ENCODE measurements at places on chromosomes 5 and 9.

DNA sequence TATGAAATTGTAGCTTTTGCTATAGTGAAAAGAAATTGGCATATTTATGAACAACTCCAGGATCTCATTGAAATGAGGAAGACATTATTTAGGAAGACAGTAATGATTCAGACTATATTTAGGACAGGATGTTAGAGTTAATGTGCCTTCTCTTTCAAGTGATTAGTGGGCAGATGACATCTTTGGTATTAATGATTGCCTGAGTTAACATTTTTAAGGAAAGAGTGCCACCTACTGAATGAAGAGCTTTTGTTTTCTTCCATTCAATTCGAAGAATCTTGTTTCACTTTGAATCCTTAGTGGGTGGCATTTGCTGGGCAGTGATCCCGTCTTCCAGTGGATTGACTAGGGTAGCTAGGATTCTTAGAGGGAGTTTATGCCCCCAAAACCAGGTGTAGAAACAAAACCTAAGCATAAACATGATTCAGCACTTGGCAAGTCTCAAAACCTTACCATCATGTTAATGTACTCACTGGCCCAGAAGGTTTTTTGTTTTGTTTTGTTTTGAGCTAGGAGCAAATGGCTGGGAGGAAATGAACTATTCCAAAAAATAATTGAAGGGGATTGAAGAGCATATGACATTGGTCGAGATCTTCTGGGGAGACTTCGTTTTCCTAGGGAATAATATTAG lies 23.2 kb downstream of the MAP3K1 start:
- DNase-seq, result no peak

DNA sequence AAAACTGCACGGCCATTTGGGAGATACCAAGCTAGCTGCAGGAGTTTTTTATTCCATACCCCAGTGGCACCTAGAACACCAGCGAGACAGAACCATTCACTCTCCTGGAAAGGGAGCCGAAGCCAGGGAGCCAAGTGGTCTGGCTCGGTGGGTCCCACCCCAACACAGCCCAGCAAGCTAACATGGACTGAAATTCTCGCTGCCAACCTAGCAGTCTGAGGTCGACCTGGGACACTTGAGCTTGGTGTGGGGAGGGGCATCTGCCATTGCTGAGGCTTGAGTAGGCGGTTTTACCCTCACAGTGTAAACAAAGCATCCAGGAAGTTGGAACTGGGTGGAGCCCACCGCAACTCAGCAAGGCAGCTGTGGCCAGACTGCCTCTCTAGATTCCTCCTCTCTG lies 108.9 kb upstream of the CHD1 start:
- no peak for DNase-seq

- no peak for DNase-seq
Measured at GRCh38 chr5:122703203-122703602, 71.7 kb upstream of the SNX2 start.

DNA sequence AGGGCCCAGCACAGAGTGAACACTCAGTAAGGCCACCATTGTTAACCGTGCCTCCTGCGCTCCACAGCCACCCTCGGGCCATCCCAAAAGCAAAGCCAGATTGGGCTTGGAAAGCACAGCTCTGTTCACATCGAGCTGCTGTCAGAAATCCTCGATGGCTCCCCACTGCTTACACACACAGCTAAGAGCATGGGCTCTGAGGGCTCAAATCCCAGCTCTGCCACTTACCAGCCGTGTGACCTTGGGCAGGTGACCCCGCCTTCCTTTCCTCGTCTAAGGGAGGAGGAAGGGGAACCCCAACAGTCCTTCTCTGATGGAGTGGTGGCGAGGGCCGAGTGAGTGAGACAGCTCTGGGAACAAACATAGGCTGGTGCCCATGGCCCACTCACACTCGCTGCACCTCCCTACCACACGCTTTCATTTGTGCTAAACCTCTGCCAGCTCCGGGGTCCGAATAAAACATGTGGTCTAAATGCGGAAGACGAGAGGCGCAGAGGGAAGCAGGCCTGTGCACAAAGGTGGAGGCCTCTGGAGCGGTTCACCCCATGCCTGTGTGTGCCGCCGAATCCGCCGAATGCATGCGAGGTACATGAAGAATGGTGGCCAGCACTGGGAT lies 139.3 kb downstream of the PAX5 start:
- DNase-seq, result no peak

DNA sequence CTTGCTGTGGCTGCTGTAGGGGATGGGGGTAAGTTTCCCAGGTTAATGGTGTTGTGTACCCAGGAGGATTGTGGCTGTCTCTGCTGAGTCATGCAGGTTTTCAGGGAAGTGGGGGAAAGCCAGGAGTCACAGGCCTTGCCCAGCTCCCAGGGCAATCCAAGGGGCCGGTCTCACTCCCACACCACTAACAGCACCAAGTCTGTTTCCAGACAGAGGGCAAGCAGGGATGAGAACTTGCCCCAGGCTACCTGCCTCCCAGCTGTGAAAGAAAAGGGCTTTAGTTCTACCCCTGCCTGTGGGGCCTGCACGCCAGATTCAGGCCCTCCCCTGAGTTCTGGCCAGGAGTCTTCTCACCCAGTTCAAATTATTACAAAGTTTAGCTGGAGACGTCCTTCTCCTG lies 579.8 kb upstream of the ST8SIA4 start:
- DNase-seq, result no peak

DNA sequence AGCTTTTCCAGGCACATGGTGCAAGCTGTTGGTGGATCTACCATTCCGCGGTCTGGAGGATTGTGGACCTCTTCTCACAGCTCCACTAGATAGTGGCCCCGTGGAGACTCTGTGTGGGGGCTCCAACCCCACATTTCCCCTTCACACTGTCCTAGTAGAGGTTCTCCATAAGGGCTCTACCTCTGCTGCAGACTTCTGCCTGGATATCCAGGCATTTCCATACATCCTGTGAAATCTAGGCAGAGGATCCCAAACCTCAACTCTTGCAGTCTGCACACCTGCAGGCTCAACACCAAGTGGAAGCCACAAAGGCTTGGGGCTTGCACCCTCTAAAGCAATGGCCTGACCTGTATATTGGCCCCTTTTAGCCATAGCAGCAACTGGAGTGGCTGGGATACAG lies 283.4 kb upstream of the KLF4 start:
- no peak for DNase-seq

Measured in stimulated activated CD4-positive, alpha-beta T cell treated with anti-CD3 and anti-CD28 coated beads, Interleukin-2, amount 100 ng/mL, for 24 hours (primary cell).